Activated CD8-positive, alpha-beta memory T cell treated with anti-CD3 and anti-CD28 coated beads for 24 hours (primary cell): ENCODE measurements at places on chromosomes 2 and 18.

DNA sequence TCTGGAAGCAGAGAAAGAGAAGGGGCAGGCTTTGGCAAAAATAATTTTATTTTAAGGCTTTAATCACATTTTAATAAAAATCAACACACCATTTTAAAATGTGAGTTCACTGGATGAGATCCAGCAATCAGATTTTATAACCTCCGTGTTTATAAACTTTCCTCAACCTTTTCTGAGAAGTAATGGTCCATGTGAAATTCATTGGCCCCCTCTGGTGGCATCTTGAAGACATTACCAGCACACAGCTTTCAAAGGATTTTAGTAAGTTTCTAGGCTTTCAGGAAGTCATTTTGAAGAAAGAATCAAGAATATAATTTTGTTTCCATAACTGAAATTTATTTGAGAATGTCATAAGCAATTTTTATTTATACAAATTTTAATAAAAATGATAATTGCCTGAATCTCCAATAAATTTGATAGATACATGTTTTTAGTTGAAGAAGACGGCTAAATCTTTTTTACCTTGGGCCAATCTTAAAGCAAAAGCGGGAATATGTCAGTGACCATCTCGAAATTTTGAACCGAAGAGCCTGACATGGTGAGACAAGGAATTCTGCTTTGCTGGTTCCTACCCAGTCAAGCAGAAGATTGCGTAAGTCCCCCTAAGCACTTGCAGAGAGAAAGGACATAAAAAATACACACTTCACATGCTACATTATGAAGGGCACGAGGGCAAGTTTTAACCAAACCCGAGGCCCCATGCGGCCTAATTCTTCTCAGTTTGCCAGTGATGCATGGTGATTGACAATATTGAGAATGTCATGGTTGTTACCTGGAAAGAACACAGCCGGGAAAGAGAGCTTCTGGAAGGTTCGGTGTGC lies 128.4 kb upstream of the CBLN2 start:
- no peak for DNase-seq

GRCh38 chr2:205686783-205687640 lies 4.7 kb downstream of the NRP2 start:
- no peak for DNase-seq

- DNase-seq = peak; percentile 35
Observed at GRCh38 chr2:232245111-232245510, 133.4 kb upstream of the ALPP start.

GRCh38 chr18:63155169-63155852 lies 164.3 kb downstream of the BCL2 start:
- peak; percentile 92 for DNase-seq

DNA sequence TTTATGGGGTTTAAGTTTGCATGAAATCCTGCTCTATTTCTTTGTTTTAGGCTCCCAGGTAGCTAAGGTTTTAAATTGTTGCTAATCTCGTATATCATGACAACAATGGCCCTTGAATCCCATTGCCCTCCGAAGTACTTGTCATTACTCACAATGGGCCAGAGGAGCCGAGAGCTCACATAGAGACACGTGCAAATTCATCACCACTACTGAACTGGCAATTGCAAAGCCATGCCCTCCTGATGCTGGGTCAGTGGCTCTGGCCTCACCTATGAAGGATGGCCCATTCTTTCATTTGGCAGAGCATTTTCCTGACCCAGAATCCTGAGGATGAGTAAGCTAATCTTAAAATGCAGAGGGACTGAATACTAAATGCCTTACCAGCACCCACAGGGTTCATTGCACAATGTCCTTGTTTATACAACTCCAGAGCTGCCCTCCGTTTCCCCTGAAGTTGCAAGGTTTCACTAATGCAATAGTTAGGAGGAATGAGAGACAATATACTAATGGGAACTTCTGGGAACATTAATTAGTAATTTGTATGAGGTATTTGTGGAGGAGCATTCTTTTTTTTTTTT lies 71.6 kb upstream of the GAREM1 start:
- DNase-seq = no peak

DNA sequence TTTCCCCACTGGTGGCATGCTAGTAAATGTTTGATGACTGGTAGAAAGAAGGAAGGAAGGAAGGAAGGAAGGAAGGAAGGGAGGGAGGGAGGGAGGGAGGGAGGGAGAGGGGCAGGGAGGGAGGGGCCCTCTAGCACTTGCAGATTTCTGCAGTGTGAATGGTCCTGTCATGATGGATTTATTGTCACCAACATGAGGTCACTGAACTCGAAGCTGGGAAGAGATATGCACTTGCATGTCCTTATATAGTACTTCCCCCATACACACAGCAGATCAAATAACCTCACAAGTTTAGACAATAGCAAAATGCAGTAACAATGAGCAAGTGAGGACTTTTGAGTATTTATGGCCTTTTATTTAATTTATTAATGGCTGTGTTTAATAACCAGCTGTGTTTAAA lies 44.5 kb upstream of the CXCR4 start:
- no peak for DNase-seq

- no peak for DNase-seq
Observed at GRCh38 chr18:39486268-39486667, 1920.7 kb upstream of the CELF4 start.

DNA sequence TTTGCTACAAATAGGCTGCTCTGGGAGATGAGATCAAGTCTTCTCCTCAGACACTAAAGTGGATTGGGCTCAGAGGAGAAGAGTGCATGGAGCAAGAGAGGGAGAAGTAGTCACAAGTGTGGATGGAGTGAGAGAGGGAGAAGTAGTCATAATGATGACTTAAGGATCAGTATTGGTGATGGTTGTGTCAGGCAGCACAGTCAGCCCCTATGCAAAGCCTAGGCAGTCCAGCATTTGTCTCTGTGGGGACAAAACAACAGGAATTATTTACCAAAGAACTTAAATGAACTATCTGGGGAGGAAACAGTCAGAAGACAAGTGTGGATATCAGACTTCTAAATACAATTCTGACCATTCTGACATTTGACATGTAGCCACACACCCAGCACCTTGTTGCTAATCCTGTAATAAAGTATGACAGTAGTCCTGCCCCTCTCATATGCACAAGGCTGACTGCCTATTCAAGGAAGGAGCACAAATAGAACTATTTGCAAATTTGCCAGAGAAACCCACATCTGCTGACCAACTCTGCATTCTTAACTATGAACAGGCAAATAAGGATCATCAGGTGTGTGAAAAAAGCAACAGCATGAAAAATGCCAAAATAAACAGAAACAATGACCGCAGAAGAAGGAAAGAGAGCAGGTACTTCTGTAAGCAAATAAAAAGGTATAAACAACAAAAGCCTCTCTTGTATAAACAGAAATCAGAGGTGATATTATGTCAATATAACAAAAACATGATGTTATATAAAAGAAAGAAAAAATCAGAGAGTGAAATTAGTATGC lies 1597.9 kb upstream of the ACVR2A start:
- no peak for DNase-seq

GRCh38 chr2:64203858-64204632 lies 59.8 kb upstream of the PELI1 start:
- peak; percentile 73 for DNase-seq

- DNase-seq = no peak
Observed at GRCh38 chr18:25819746-25820363, 270.6 kb downstream of the SS18 start.
